ENCODE measurements at places on chromosomes 1 and 21.
A peak's percentile ranks its signal among the peaks of the same experiment; 100 is the strongest.

- DNase-seq: no peak
These were observed 693 bp downstream of the RAB4A start for GRCh38 chr1:229271448-229272159.

DNA sequence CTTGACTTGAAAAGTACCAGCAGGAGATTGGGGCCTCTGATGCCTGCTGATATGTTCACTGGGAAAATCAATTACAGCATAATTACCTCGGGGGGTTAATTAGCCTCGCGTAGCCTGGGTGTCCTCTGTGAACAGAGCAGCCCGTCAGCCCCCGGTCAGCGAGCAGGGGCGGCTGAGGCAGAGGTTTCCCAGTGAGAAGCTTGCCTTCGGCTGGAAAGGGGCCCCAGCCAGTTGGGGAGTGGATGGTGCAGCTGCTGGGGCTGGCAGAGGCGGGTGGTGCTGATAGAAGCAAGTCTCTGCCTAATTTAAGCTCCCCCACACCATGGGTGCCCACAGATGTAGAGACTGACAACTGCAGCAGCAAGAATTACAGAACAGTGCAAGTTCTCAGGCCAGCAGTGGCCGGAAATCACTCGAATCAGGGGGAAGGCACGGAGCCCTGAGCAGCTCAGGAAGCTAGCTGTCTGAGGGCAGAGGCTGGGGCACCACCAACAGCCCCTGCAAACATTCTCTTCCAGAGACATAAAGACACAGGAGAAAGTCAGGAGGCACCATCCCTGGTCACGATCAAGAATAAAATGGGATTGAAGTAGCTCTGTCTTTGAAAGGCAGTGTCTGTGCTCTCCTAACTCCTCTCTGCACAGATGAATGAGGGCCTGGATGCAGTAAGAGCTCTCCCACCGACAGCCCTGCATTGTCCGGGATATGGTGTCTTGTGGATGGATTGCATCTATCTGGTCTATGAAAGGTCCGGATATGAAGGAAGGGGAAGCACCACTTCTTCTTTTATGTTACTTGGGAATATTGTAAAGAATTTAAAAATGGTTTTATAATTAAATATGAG, 166.5 kb upstream of the CD34 start:
- DNase-seq: no peak

GRCh38 chr1:179550746-179551682, 24.7 kb downstream of the NPHS2 start:
- DNase-seq: no peak

GRCh38 chr1:24691051-24691450, 47.9 kb downstream of the SRRM1 start:
- DNase-seq: no peak

GRCh38 chr1:99445486-99445885, 181.2 kb downstream of the PLPPR4 start:
- peak; percentile 5 for DNase-seq

DNA sequence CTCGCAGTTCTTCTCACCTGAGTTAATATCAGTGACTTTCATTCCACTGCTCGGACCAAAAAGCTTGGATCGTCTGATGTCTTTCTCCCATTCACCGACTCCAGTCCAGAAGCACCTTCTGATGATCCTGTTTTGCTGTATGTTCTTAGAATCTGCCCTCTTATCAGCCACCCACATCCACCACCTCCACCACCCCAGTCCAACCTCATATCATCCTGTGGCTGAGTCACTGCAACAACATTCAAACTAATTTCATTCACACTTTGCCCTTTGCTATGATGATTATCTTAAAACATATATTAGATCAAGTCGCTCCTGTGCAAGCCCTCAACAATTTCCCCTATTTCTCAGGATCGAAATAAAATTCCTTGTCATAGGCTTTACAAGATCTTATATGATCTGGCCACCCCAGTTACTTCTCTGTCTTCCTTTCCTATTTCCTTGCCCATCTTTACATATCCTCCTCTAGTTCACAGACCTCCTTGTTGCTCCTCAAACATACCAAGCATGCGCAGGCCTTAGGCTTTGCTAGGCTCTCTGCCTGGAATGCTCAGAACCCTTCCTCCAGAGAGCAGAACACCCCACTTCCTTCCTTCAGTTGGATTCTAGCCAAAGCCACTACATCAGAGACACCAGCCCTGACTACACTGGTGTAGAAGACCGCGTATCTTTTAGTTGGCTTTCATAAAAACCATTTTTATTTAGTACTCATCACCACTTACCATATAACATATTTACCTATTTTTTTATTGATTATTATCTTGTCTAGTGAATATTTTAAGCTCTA, 335.7 kb upstream of the GREM2 start:
- DNase-seq: no peak

Measured in renal cortex interstitium (tissue), 15 donors.